HFF-Myc (cell line): ENCODE measurements at places on chromosomes 2 and 18.

GRCh38 chr2:208627110-208627884, 220.7 kb downstream of the PTH2R start:
- DNase-seq: no peak

DNA sequence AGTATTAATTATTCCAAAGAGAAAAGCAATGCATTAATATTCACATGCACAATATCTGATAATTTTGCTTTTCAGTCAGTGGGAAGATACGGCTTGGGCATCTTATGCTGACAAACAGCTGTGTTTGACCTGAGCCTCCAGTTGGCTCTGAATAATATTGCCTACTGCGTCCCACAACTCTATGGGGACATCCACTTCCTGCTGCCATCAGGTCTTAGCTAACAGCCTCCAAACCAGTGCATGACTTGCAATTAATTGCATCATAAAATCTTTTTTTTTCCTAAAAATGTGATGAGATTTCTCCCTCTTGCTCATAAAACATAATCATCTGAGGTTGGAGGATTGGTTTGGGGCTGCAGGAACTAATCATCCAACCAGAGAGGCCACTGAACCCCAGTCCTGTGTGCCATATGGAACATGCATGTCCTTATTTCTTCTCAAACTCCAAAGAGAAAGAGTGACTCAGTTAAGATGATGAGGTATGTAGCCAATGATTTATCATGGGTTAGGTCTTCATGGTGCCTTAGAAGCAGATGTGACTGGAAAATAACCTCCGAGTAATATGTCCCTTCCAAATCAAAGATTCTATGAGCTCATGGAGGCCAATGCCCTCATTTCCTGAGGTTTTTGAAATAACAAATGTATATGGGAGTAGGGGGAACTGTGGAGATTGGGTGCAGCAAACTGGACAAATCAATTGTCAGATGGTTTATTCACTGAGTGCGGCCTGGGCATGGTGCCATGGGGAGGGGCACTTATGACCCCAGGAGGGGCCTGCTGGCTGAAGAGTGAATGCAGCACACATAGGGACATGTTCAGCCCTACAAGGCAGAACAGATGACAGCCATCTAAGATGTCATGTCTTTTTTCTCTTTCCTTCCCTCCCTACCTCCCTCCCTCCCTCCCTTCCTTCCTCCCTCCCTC, 39.4 kb downstream of the EDAR start:
- peak; percentile 7 for DNase-seq

- DNase-seq: no peak
Observed at GRCh38 chr2:117760916-117761315, 53.6 kb upstream of the DDX18 start.

DNA sequence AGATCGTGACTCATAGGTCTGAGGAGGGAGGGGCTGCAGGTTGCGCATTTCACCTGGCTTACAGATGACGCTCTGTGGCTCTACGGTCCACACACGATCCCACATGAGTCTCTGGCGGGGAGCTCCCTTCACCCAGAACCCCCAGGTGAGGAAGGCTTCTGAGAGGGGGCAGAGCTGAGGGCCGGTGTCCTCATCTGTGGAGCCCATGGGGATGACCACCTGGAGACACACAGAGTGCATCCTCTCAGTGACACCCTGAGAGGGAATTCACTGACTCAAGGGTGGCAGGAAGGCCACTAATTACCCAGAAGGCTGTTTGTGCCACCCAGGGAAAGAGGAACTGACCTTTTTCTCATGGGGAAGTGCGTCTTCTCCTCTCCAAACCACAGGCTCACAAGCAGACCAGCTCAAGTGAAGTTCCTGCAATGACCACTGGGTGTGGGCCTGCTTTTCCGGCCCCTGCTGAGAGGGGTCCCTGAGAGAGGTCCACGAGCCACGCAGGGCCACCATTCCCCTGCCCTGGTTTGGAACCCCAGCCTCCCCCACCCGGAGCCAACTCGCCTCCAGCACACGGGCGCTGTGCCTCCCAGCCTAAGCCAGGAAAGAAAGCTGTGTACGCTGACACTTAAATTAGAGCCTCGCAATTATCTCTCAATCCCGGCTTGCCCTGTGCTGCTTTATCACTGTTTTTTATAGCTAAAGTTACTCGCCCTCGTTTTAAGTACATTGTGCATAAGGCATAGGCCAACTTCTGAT, 114.1 kb downstream of the BCL11A start:
- DNase-seq: no peak

GRCh38 chr2:23532391-23533337, 147.7 kb downstream of the KLHL29 start:
- no peak for DNase-seq

GRCh38 chr2:194102546-194102945, 1554.5 kb upstream of the SLC39A10 start:
- DNase-seq: no peak

- no peak for DNase-seq
Observed at GRCh38 chr2:230000118-230000841, 68.4 kb downstream of the SLC16A14 start.

DNA sequence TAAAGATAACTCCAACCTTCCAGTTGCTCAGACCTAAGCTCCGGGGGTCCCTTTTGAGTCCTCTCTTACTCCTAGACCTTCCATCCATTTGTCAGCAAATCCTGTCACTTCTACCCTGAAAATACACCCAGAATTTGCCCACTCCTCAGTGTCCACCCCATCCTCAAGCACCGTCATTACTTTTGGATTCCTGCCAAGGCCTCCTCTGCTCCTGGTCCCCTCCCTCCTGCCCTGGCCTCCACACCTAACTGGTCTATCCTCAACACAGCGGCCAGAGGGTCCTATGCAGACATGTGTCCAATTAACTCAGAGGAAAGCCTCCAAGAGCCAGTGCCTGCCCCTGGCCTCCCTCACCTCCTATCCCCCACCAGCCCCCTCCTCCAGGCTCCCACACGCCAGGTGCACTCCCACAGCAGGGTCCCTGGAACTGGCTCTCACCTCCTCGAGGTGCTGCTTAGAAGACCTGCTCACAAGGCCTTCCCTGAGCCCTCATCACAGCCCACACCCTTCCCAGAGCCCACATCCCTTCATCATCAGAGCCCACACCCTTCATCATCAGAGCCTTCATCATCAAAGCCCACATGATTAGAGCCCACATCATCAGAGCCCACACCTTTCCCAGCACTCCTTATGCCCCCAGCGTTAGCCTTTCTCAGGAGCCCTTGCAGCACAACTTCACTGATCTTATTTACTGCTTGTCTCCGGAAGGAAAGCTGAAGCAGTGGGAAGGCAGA, 20.4 kb downstream of the FAM178B start:
- DNase-seq: no peak
